Left lobe of liver (tissue), 2 donors: ENCODE measurements at places on chromosomes 6 and 20. TPM values are rescaled to one million over a fixed set of nuclear protein-coding genes. Genes with fewer than 3 reads are reported as not detected.
A peak's percentile ranks its signal among the peaks of the same experiment; 100 is the strongest.

Gene FOXF2
- total RNA-seq = not detected

Gene TMEM74B
- total RNA-seq = 1.2 TPM

Gene UTRN
- total RNA-seq = 29.2 TPM

- DNase-seq = no peak
These were observed 49.4 kb upstream of the FYN start for GRCh38 chr6:111922454-111923297.

Gene COL19A1
- 0.10 TPM for total RNA-seq

DNA sequence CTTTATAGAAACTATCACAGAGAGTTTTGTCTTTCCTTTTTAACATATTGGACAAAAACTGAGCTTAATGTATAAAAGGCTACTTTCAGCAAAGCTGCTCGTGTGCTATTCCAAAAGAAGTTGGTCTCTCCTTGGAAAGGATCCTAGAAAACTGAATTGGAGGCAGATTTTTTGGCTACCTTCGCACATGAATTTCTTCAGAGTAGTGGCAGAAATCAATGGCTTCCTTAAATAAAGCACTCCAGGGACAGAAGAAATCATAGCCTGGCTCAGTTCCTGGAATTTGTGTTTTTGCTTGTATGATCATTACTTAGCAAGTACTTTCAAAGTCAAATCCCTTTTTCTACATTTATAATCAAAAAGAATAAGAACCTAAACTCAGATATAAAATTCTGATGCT is 780.3 kb downstream of the PHF3 start:
- DNase-seq = no peak

GRCh38 chr6:2766767-2767656 is 1.8 kb downstream of the WRNIP1 start:
- DNase-seq = no peak

DNA sequence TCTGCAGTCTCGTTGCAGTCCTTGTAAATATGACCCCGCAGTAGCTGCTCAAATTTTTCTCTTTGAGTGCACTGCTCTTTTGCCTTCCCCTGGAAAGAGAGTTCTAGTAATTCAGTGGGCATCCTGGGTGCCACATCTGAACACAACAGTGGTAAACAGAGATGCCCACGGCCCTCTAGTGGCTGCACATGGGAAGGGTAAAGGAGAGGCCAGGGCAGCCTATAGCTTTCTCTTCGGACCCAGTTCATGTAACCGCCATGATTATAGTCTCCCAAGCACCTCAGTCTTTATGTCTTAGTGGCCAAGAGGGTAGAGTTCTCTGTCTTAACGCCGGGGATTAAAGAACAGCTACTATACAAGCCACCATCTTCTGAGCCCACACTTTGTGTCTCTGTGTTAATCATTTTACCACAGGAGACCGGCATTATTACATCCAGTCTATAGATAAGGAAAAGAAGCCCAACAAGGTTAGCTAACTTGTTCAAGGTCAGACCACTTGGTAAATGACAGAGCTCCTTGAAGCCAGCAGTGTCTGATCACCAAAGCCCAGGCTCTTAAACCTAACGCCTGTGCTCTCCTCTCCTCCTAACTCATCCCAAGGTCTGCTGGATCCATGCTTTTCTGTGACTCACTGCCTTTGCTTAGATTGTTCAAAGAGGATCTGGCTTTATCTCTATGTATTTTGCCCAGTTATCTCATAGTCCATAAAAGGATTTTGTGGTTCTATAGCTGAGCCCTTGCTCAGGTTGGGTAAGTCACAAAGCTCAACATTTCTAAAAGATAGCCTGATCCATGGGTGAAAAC is 81.8 kb downstream of the ISM1 start:
- DNase-seq = no peak

- no peak for DNase-seq
These were observed 326.5 kb downstream of the FOXA2 start for GRCh38 chr20:22257912-22258311.

Gene DEFB114
- total RNA-seq = not detected

DNA sequence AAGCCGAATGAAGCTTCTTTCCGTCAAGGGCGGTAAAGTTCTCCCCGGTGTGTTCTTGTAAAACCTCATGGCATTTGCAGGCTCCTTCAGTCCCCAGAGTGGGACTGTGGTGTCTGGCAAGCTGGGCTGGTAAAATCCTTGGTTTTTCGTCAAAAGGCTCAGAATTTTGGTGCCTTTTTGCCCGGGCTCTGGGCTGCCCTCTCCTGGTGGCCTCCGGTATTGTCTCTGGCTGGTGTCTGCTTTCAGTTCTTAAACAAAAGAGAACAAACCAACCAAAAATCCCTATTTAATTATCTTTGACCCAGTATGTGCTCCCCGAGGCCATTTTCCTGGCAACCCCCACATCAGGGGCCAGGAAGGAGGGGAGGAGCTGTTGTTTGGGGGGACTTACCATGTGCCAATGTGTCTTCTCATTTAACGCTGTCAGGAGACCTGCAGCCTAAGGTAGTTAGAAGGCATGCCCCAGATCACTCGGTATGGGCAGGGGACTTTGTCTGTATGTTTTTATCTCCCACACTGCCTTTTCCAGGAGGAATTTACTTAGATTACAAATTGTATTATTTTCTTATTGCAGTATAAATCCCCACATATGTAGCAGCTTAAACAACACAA is 11.1 kb downstream of the CDH4 start:
- no peak for DNase-seq

DNA sequence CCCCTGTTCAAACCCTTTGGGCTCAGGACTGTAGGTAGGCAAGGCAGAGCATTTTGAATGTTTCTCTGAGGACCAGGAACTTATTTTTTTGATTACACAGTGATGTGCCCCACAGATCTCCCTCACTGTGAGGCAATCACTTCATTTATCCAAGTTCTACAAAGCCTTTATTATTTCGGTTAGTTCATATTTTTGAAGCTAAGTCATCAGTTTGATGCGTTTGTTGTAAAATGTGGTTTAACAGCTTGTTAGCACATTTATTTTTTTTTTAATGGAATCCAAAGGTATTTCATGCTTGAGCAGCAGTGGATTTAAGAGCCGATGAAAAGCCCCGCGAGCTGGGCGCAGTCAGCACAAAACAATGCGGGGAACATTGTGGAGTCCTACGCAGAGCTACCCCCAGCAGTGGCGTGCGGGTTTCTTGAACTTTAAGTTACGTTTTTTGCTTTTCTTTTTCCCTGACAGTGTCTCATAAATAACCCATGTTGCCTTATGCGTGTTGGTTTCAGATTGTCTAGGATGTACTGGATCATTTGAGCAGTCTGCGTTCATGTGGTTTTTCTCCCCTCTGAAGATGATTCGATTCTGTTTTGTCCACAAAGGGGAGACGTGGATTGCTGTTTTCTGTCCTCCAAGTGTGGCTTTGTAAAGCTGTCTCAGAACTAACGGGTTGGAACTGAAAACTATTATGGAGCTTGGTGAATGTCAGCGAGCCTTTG is 233.6 kb upstream of the BMP2 start:
- DNase-seq = no peak

DNA sequence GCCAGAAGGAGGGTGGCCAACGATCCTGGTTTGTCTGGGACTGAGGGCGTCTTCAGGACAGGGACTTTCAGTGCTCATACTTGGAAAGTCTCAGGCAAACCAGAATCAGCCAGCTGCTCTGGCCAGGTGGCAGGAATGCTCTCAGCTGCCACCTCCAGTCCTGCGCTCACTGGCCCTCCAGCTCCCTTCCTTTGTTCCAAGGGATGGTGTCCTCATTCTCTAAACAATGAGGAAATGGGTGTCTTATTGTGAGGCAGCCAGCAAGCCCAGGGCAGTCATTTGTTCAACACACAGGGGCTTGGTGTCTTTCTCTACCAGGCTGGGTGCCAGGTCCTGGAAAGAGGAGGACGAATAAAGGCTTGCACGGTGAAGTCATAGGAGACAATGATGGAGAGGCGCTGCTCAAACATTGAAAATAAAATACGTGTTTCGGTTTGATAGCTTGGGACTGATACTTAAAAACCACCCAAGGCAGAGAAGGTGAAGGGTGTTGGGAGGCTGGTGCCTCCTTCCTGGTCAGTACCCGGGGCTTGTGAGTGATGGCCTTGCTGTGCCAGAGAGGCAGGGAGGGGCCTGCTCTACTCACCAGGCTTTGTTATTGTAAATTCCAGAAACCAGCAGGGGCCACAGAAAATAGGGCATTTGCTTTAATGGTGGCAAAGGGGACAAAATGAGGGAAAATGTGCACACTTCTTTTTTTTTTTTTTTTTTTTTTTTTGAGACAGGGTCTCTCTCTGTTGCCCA is 11.3 kb upstream of the TMEM181 start:
- no peak for DNase-seq

DNA sequence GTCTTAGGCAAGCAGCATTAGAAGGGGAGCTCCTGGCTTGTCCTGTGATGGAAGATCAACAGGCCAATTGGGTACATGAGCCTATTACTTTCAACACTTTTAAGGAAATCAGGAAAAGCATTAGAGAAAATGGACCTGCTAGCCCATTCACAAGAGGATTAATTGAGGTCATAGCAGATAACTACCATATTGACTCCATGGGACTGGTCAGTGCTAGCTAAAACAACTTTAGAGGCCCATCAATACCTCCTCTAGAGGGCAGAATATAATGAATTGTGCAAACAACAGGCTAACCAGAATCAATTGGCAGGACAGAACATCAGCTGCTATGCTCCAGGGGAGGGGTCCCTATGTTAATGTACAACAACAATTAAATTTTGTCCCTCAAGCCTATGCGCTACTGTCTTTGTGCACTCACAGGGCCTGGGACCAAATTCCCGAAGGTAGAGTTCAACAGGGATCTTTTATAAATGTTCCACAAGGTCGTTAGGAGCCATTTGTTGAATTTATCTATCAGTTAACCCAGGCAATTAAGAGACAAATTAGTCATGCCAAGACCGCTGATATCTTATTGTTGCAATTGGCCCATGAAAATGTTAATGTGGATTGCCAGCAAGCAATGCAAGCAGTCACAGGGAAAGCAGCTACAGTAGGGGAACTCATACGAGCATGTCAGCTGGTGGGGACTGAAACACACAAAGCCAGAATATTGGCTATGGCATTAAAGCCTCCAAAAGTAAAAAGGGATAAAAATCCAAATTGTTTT is 106.6 kb upstream of the BTN3A2 start:
- no peak for DNase-seq

GRCh38 chr20:57043091-57043490 is 223.3 kb downstream of the BMP7 start:
- no peak for DNase-seq

DNA sequence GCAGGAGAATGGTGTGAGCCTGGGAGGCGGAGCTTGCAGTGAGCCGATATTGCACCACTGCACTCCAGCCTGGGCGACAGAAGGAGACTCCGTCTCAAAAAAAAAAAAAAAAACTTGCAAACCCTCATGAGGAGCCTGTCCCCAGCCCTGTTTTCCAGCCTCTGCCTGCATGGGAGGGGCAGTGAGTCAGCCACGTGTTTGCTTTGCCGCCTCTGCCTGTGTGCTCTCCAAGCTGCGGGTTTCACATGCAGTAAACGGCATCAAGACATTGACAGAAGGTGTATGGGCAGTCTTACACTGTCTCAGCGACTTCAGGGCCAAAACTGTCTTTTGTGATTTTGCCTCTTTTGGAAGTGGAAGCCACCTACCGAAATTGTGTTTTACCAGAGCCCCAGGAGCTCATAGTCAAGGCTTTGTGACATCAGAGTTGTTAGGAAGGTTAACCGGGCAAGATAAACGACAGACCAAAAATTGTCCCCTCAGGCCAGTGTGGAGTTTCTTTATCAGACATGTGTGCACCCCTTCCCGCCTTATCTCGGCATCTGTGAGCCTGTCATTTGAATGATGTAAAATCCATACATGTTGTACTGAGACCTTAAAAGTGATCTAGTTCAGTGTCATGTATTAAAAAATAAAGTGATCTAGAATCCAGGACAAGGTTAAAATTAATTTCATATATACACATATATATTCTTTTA is 52.9 kb downstream of the RPP40 start:
- DNase-seq = no peak

Gene TFAP2D
- total RNA-seq = not detected

Gene FLRT3
- 7.9 TPM for total RNA-seq

DNA sequence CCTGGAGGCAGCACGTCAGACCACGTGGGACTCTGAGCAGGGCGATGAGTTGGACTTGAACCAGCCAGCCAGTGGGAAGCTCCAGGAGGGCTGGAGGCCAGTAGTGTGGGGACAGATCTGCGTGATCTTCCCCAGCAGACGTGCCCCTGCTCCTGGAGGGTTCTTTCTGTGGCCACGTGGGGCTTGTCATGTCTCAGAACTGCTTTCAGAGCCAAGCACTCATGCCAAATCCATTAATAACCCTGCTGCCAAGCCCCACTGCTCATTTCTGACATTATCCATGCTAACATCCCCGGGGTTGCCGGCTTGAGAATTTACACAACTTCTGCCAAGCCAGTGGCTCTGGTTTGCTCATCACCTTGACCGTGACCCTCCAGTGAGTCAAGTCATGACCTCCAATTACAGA is 38.3 kb downstream of the SIRPA start:
- DNase-seq = peak; percentile 60

Gene HCRTR2
- total RNA-seq = not detected

Gene PPP1R3G
- total RNA-seq = 0.40 TPM

Gene PLA2G7
- 1.7 TPM for total RNA-seq
